GM18507 (cell line): ENCODE measurements at places on chromosomes 13 and 19.

DNA sequence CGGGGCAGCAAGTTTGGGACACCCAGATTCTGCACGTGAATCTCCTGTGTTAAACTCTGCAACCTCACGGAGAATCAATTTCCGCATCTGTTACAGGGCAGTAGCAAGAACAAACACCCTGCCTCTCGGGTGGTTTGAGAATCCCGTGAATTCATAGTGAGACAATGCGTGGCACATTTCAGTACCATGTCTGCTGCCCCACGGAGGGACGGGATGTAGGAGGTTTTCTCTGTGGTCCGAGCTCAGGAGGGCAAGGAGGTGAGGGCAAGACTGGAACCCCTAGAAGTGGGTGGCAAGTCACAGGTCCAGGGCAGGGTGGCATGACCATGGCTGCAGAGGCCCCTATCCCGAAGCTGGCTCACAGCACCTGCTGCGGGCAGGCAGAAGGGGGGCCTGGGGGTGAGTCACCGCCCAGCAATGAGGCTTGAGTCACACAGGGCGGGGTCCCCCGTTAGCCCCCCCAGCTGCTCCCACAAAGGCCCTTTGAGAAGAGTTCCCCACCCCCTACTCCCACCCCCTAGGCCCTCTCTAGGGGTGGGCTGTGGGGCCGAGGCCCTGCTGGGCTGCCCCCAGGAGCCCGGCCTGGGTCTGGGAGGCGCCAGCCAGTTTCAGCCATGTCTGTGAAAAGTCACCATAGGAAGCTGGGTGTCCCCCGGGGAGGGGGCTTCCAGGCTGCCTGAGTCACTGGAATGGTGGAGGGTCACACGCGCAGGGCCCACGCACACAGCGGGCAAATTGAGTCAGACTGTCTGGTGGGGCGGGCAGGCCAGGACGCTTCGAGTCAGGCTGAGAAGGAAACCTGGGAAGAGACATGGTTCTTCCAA, 25.8 kb upstream of the NANOS3 start:
- no peak for DNase-seq

DNA sequence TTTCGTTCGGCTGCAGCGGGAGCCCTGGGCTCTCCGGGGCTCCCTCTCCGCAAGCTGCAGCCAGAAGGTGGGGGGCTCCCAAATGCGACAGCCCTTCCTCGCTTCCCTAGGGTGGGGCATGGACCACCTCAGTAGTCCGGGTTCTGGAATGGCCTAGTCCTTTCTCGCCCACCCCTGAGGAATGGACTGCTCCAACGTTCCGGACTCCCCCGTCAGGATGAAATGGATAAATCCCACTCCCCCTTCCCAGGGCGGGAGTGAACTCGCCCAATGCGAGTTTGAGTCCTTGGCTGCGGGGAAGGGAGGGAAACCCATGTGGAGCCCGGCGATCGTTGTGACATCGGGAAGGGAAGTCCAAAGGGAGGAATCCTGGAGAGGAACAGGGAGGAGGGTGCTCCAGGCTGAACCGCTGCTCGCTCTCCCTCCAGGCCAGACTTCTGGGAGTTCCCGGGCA, 5.5 kb downstream of the HRC start:
- DNase-seq = no peak

- DNase-seq = no peak
Observed at GRCh38 chr19:5024282-5024681, 55.4 kb downstream of the KDM4B start.

DNA sequence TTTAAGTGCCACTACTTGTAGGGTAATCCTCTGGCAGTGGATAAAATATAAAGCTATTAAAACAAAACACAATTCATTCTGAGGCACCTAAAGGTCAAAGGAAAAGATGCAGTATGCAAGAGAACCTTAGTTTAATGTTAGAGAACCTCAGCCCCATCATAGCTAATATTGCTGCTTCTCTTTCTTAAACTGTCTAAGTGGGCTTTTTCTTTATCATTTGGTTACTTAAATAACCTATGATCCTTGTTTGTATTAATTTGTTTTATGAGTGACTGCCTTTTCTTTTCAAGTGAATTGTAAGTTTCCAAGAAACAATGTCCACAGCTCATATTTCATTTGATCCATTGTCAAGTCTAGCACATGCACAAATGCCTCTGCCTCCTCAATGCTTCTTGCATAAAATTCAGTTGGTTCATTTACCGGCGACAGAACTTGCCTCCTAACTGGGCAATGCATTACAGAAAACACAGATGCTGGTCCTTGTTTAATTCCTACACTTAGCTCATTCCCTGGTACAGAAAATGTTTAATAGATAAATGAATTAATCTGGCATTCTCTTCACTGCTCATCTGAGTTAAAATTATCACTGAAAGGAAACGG, 1049.8 kb downstream of the OLFM4 start:
- DNase-seq = no peak

- DNase-seq = no peak
Observed at GRCh38 chr13:102651892-102652291, 43.0 kb downstream of the METTL21C start.
